ELR (cell line): ENCODE measurements at places on chromosomes 11 and 22.

DNA sequence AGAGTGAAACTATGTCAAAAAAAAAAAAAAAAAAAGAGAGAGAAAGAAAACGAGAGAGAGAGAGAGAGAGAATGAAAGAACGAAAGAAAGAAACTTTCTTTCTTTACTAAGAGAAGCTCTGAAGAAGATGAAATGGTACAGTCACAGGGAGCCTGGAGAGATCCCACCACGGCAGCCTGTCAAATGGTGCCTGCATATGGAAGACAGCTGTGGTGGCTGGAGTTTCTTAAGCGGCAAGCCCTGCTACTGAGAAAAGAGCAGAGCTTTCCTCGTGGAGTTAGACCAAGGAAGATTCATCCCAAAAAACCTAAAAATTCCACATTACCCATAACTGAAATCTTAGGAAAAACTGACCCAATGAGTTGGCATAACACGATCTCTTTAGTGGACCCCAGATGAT lies 66.7 kb downstream of the MICAL3 start:
- no peak for DNase-seq

DNA sequence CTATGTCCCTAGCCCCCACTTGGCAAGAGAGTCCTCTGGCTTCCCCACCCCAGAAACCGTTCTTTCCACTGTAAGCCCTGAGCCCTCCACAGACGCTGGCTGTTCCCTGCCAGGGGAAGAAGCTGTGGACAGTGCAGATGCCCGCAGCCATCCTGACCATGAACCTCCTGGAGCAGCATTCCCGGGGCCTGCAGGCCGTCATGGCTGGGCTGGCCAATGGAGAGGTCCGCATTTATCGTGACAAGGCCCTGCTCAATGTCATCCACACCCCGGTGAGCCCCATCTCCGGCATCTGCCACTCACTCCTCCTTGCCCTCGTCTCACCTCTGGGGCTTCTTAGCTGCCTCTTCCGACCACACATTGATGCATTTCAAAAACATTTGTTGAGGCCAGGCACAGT lies 13.2 kb downstream of the BBS1 start:
- DNase-seq = no peak

GRCh38 chr11:70913715-70914231 lies 338.6 kb downstream of the SHANK2 start:
- no peak for DNase-seq

- DNase-seq = no peak
Observed at GRCh38 chr11:132072858-132073211, 702.4 kb downstream of the NTM start.

GRCh38 chr11:105811242-105811641 lies 201.4 kb downstream of the GRIA4 start:
- no peak for DNase-seq

DNA sequence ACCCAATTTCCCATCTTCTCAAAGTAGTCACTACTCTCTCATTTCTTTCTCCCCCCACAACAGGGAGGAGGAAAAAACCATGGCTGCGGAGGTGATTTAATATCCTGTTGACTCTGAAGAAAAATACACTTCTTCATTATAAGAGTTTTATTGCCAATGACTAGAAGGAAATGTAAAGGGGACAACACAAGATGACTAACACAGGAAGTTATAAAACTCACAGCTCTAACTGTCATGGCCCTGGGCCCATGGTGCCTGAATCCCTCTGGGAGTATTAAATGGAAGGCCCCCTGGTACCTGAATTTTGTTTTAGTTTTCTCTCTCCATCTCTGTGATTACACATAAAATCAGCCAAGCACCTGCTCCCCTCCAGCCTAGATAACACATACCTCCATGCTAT lies 352.8 kb upstream of the FAT3 start:
- no peak for DNase-seq

DNA sequence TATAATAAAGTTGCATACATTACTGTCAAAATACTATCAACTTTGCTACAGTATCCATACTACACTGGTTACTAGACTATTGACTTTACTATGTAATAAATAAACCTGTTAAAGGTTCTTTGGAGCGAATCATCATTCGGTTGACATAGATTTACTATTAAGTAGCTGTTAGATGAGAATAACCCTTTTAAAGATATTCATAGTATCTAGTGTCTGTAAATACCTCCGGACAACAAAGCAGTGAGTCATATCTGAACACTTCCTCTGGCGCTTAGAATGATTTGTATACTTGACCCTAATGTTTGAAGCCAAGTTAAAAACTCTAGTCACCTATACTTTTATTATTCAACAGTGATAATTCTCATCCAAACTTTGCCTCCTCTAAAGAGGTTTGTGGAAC lies 84.7 kb downstream of the MSANTD4 start:
- DNase-seq = peak; percentile 77

DNA sequence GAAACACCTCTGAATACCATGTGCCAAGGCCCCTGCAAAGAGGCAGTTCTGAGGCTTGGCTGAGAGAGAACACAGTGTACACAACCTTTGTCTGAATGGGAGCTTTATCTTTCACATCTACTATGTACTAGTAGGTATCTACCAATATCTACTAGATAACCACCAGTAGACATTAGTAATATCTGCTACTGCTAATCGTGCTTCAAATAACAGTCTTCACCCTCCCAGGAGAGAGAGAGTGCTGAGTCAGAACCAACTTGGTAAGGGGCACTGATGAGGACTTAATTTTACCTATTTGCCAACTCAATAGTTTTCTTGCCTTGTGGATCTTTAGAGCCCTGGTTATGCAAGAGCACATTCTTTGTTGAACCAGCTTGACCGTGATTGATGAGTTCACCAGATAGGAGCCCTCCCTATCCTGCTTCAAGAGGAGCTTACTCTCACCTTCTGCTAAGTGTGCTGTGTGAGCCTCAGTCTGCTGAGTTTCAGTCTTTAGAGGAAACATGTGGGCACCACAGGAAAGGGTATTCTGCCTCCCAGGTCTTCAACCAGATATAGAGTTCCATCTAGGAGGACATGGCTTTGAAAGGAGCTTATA lies 967.5 kb downstream of the NTM start:
- DNase-seq = no peak

- DNase-seq = peak; percentile 23
Observed at GRCh38 chr11:28346209-28346608, 238.0 kb downstream of the METTL15 start.

- DNase-seq = no peak
Observed at GRCh38 chr11:10797531-10797930, 11.2 kb downstream of the EIF4G2 start.

DNA sequence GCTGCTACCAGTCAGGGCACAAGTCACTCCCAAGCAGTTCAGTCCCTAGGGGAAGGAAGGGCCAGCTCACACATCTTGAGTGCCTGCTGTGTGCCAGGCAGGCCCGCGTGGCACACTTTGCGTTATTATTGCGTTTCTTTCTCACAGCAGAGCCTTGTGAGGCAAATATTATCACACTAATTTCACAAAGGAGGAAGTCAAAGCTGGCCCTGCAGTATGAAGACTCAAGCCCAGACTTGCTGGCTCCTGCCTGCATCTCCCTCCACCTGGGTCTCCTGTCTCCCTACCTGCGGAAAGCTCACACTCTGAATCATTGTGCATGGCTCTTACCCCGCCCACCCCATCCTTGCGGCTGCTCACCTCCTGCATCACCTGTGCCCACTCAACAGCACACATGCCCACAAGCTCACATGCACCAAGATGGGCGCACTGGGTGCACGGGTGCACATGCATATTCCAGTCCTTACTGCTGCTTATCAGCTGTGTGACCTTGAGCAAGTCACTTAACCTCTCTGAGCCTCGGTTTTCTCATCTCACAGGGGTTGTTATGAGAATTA lies 31.7 kb upstream of the P2RY2 start:
- no peak for DNase-seq

GRCh38 chr11:32510039-32510438 lies 73.6 kb upstream of the EIF3M start:
- DNase-seq = no peak

DNA sequence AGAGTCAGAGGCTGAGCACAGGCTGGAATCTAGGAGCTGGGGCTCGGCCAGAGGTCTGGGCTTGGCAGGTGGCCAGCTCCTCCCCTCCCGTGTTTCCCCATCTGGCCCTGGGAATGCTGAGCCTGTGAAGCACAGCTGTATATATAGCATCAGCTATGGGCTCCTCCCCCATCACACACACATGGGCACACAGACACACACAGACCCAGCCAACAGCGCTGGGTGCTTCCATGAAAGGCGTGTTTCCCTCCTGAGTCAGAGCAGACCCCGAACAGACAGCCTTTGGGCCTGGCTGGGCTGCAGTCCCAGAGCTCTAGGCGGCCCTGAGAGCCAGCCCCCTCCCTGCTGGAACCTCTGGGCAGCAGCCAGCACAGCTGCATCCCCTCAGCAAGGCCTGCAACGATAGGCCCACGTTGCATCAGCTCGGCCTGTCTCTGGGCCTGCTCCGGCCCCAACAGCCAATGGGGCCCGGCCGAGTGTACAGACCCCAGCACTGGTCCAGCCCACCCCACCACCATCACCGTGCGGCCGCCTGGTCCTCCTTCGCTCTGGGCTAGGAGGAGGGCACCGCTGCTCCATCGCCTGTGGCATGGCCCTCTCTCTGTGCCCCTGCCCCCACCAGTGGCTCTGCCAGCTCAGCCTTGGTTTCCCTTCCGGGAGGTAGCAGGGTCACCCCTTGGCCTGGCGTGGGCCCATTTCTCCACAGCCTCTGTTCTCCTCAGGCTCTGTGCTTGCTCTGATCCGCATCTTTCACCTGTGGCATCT lies 7.6 kb upstream of the SERPINH1 start:
- DNase-seq = peak; percentile 77

DNA sequence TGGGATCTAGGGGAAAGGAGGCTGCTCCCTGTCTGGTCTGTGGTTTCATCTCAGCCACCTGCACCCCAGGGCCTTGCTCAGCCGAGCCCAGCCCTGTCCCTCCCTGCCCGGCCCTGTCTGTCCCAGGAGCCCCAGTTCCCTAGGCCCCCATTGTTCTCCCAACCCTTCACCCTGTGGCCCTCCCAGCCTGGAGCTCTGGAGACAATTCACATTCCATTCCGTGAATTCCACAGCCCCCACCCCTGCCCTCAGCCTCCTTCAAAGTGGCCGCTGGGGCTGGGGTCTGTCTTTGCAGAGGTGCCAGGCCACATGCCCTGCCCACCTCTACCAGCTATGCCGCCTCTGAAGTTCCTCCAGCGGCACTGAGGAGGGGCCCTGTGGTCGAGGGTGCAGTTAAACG lies 77.9 kb upstream of the WNT11 start:
- no peak for DNase-seq

DNA sequence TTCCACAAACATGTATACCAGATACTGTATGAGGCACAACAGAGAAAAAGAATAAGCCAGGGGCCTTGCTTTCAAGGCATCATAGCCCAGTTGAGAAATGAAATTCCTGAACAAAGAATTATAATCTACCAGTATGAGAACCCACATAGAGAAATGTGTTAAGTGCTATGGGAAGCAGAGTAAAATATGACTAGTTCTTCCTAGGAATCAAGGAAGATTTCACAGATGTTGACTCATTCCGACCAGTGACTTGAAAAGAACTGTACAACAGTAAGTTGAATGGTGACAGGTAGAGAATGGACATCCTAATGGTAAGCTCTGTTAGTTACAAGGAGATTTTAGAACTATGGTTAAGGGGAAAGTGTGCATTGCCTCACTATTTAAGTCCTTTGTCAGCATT lies 102.6 kb downstream of the TRIM44 start:
- peak; percentile 46 for DNase-seq

GRCh38 chr11:72238492-72239312 lies 5.3 kb downstream of the PHOX2A start:
- no peak for DNase-seq

- DNase-seq = no peak
Observed at GRCh38 chr11:45864041-45864440, 16.8 kb downstream of the CRY2 start.

DNA sequence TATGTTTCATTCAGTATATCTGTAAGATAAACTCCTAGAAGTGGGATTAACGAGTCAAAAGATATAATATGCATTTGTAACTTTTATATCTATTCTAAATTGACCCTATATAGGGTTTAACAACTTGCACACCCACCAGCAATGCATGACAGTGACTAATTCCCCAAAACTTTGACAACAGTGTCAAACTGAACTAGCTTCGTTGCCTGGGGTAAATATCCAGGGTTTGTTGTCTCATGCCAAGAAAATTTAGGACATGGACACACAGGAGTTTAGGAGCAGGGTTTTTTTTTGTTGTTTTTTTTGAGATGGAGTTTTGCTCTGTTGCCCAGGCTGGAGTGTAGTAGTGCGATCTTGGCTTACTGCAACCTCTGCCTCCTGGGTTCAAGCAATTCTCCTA lies 5.1 kb downstream of the SNU13 start:
- DNase-seq = peak; percentile 82

DNA sequence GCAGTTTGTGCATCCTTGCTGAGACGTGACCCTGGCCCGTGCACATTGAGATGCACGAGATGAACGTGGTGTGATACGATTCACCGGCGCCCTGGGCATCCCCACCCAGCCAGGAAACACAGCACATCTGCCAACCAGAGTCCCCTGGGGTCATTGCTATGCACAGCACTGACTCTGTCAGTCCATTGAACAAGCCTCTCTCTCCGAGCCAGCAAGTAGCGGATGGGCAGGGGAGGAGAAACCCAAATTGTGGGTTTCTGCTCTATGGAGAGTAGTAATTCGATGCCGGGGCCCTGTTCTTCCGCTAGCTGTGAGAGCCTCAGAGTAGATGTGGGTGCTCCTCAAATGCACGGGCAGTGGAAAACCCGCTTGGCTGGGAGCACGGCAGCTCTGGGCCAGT lies 85.1 kb downstream of the ARHGAP8 start:
- no peak for DNase-seq

DNA sequence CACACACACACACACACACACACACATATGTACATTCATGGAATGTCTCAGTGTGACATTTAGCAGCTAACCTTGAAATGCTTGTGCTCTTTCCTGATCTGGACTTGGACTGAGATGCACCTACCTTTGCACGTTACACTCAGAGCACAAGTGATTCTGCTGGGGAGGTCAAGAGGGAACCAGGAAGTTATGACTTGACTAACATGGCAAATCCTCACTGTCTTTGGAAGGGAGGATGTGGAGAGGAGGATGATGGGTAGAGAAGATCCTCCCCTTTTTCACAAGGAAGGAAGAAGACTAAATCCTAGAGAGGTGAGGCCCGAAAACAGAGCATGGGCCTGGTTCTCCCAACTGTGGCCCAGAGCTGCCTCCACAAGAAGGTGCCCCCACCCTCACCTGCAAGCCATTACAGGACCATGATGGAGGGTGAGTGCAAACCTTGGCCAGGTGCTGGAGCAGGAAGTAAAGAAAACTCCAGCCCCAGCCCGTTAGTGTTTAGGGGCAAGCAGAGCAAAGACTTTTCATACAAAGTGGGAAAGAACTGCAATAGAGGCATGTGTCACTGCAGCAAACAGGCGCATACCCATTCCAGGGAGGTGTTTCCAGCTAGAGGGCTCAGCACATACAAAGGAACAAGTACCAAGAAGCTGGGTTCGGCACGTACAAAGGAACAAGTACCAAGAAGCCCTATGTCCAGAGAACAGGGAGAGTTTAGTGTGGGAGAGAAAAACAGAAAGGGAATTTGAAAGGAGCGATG lies 26.4 kb downstream of the SCN4B start:
- peak; percentile 28 for DNase-seq
